Bronchial epithelial cell (primary cell): ENCODE measurements at places on chromosomes 7 and 10.

DNA sequence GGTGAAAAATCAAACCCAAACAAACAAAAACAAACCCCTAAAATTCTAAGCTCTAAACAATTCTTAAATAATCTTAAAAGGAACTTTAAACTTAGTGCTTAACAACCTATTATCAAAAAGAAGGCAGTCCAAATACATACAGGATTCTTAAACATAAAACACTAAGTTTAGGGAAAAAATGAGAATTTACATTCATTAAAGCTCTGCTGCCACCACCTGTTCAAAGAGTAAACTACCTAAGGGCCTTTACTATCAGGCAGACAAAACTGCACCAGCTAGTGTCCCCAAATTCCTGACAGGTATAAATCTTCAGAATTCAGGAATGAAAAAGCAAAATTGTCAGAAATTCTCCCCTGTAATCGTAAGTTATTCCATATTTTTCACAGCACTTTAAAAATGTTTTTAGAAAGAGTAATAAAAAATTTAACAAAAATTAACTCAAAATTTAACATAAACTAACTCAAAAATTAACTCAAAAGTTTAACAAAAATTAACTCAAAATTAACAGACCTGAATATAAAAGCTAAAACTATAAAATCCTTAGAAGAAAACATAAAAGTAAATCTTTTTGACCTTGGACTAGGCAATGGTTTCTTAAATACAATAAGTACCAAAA, 55.1 kb downstream of the PDZD8 start:
- peak; percentile 28 for DNase-seq

GRCh38 chr10:6108631-6109443, 20.0 kb downstream of the RBM17 start:
- DNase-seq = peak; percentile 39

- no peak for DNase-seq
Observed at GRCh38 chr10:73469579-73469978, 26.2 kb downstream of the PPP3CB start.

GRCh38 chr10:125878957-125879835, 1.9 kb downstream of the DHX32 start:
- peak; percentile 97 for DNase-seq

DNA sequence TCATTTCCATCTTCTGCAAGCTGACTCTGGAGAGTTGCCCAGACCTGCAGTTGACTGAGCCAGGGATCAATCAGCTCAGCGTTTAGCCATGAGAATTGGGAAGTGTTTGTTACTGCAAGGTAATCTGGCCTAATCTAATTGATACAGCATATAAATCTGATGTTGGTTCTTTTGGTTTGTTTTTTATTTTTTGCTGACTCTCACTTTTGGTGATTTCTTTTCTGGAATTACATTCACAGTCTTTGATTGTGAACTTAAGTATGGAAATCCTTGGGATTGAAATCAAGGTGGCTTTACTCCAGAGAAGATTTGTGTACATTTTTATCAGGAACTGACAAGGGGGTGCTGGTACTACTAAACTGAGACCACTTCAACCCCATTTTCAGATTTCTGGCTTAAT, 1.7 kb upstream of the GIMAP6 start:
- no peak for DNase-seq

- DNase-seq = no peak
Observed at GRCh38 chr7:22248111-22248809, 108.7 kb downstream of the RAPGEF5 start.

DNA sequence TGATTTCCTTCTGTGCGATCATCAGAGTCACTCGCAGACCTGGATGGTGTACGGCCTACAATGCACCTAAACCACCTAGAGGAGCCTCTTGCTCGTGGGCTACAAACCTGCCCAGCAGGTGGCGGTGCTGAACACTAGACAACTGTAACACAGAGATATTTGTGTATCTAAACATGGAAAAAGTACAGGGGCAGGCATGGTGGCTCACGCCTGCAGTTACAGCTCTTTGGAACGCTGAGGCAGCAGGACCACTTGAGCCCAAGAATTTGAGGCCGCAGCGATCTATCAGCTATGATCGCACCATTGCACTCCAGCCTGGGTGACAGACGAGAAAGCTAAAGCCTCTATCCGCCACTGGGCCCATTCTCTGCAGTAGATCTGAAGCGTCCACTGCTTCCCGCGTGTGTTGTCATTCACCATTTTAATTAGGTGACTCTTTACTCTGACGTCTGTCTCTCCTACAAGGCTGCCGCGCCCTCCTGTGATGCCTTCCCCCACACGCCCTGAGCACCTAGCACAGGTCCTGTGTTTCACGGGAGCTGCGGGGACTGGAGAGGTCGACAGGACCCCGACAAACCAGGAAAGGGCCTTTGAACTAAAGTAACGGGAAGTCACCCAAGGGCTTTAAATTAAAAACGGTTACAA, 774 bp downstream of the TUBGCP2 start:
- DNase-seq = peak; percentile 79

- no peak for DNase-seq
Observed at GRCh38 chr10:79417731-79418130, 27.7 kb downstream of the ZCCHC24 start.

GRCh38 chr7:15305002-15305600, 256.7 kb downstream of the AGMO start:
- DNase-seq = peak; percentile 51

DNA sequence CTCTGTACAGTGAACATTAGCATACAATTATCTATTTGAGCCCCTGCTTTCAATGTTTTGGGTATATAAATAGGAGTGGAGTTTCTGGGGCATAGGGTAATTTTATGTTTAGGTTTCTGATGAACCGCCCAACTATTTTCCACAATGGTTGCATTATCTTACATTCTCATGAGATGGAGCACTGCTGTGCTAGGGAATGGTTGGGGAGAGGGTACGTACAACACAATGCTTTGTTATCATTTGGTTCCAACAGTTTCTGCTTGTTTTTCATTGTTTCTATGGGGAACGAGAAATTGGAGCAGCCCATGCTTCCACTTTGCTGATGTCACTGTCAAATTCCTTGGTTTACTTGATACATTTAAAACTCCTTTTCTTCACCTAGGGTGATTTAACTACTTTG, 1115.3 kb downstream of the REEP3 start:
- DNase-seq = no peak

DNA sequence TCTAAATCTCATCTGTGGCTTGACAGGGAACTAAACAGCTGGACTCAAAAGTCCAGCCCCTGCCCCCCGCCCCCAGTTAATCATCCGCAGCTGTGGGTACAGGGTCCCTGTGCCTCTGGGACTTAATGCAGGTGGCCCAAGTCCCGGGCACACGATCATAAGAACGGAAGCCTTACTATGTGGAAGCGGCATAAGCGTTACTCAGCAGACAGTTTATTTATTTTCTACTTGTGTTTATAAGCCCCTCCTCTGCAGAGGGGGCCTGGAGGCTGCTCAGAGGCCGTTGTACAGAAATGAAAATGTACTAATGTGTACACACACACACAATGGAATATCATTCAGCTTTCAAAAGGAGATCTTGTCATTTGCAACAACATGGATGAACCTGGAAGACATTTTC, 158.0 kb upstream of the TNS3 start:
- DNase-seq = no peak

- no peak for DNase-seq
Observed at GRCh38 chr10:103199488-103199887, 6.4 kb upstream of the NT5C2 start.

GRCh38 chr7:36456138-36456537, 66.5 kb downstream of the ANLN start:
- DNase-seq = no peak

- no peak for DNase-seq
Observed at GRCh38 chr10:118564652-118565051, 30.8 kb downstream of the PRLHR start.

- peak; percentile 63 for DNase-seq
Observed at GRCh38 chr7:33900501-33900900, 4.8 kb upstream of the BMPER start.

DNA sequence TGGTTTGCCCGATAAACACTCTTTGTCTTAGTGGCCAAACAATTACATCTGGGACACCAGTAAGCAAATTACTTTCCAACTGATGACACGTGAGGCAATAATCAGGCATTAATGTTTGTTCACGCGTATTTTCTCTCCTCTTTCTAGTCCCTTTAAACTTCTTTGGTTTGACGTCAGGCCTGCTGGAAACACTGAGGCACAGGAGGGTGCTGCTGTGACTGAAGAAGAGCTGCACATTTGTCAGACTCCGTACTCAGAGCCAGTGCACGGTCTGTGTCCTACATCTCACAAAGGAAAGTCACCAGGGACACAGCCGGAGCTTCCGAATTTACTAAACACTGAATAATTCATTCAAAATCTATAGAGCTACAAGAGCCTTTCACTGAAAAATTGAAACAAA, 57.6 kb upstream of the ANAPC16 start:
- no peak for DNase-seq

GRCh38 chr10:94014304-94014703, 20.6 kb downstream of the PLCE1 start:
- no peak for DNase-seq

DNA sequence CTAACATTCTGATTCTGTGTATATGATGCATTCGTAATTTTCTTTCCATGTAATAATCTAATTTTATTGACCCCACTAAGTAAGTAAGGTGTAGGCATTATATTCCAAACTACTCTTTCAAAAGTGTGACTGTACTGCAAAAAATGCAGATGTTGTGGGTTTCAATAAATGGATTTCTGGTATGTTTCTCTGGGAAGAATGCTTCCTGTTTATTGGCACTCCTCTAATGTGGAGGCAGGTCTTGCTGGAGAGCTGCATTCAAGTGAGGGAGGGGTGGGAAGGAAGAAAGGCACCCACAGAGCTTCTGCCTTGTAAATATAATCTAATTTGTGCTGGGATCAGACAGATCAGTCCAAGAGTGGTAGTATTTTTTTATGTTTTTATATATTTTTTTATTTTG, 23.9 kb downstream of the ST7 start:
- no peak for DNase-seq

DNA sequence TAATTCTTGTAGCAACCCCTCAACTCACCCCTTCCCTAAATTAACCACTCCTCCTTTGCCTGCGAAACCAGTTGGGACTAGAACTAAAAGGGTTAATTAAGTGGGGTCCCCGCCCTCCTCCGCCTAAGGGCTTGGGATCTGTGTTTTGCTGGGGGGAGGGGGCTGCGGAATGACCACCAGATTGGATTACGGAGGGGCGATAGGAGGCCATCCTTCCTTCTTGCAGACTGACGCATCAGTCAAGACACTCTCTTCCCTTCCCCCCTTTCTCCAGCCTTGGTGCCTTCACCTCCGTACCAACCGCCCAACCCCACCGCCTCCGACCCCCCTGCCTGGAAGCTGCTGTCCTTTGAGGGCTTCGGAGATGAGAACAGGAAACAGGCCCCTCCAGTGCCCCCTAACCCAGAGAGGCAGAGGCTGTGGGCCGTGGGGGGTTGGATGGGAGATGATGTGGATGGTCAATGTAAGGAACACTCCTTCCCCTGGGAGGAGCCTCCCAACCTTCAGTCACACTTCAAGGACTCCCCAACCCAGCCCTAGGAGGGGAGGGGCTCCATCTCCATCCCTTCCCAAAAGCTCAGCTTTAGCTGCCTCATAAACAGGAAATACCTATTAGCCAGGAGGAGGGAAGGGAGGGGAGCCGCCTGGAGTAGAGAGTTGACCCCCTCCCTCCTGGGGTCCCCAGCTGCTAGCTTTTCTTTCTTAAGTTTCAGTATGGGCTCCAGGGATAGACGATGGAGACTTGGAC, 997 bp upstream of the LDB1 start:
- DNase-seq = peak; percentile 47

GRCh38 chr10:65778753-65779152, 1147.1 kb upstream of the LRRTM3 start:
- DNase-seq = no peak

GRCh38 chr7:132646052-132646451, 69.8 kb upstream of the PLXNA4 start:
- no peak for DNase-seq

DNA sequence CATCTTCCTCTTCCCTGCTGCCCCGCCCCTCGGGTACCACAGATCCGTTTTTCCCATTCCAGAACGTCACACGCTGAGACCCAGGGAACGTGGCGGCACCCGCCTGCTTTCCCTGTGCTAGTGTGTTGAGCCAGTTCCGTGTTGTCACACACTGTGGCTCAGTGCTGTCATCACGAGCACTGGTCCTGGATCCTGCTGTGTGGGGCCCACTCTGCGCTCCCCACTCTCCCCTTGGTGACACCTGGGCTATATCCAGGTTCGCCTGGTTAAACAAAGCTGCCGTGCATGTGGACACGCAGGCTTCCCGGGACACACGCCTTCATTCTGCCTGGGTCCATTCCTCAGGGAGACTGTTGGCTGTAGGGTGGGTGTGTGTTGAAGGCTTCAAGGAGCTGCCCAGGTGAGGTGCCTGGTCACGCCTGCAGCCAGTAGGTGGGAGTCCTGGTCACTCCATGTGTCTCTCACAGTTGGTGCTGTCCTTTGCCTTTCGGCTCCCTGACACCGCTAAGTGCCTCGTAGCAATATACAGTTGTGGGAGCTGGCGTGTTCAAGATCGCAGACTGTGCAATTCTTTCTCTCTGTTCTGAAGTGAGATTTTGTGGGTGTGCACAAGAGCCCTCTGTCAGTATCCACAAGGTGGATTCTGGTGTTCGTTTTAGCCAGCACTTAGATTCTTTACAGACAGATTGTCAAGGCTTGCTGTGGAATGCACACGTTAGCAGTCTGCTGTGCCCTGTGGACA, 88.6 kb downstream of the INPP5A start:
- no peak for DNase-seq

GRCh38 chr7:137694405-137694804, 152.4 kb downstream of the DGKI start:
- peak; percentile 49 for DNase-seq

DNA sequence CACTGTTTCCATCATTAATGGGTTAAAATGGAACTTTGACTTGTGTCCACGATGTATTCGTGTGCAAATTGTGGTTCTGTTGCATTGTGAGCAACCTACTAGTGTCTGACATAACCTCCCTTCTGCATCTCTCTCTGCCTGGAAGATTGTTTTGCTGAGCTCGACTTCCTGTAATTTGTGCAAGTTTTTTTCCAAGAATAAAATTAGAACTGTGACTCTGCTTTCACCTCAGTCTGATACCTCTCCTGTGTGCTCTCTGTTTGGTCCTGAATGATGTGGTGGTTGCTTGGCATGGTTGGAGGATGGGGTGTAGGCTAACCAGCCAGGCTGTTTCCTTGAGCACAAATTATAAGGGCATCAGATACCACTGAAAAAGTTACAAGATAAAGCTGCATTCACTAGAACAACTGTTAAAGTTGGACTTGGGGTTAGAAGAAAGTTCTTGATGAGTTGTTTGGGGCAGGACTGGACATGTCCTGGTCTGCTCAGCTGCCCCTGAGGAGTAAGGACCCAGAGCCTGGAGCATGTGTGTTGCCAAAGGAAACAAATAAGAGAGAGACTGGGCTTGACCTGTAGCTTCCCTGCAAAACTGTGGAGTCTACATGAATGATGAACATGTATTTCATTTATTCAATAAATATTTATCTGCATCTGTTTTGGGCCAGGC, 1.9 kb upstream of the VOPP1 start:
- peak; percentile 83 for DNase-seq

GRCh38 chr7:28675429-28675828, 263.1 kb downstream of the CREB5 start:
- no peak for DNase-seq
